ENCODE measurements at places on chromosomes 11 and 22. TPM values are rescaled to one million over a fixed set of nuclear protein-coding genes. Genes with fewer than 3 reads are reported as not detected.

GRCh38 chr11:125464666-125465065 is 31.4 kb downstream of the FEZ1 start:
- DNase-seq = no peak
- no peak overlapping the region for H3K4me3 ChIP-seq
- H3K27me3 ChIP-seq = peaks cover 12% of the 10 kb centered on the region
- H3K36me3 ChIP-seq = no peaks in the 10 kb centered on the region
- no peak overlapping the region for H3K27ac ChIP-seq
- no peaks in the 10 kb centered on the region for H3K4me1 ChIP-seq

DNA sequence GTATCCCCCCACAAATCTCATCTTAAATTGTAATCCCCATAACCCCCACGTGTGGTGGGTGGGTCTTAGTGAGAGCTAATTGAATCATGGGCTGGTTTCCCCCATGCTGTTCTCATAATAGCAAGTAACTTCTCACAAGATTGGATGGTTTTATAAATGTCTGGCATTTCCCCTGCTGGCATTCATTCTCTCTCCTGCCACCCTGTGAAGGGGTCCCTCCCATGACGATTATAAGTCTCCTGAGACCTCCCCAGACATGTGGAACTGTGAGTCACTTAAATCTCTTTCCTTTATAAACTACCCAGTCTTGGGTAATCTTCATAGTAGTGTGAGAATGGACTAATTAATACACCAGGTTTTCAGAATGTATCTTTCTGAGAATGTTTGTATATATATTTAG is 1159.4 kb downstream of the FAM181B start:
- no peak for DNase-seq
- no peaks in the 10 kb centered on the region for H3K36me3 ChIP-seq
- H3K4me1 ChIP-seq = no peaks in the 10 kb centered on the region
- H3K27me3 ChIP-seq = no peaks in the 10 kb centered on the region

The MMP8 gene
- total RNA-seq = not detected

GRCh38 chr11:67649634-67650510 is 658 bp downstream of the ACY3 start:
- no peak for DNase-seq
- peaks cover 48% of the 10 kb centered on the region for H3K4me1 ChIP-seq
- H3K36me3 ChIP-seq = no peaks in the 10 kb centered on the region
- peak overlapping the region; percentile 60 for H3K4me3 ChIP-seq

GRCh38 chr22:46813816-46814597 is 51.6 kb downstream of the TBC1D22A start:
- no peak overlapping the region for H3K4me3 ChIP-seq
- peaks cover 28% of the 10 kb centered on the region for H3K36me3 ChIP-seq
- no peaks in the 10 kb centered on the region for H3K27me3 ChIP-seq
- H3K4me1 ChIP-seq = no peaks in the 10 kb centered on the region

- peak; percentile 86 for DNase-seq
- H3K4me3 ChIP-seq = peak overlapping the region; percentile 41
- no peaks in the 10 kb centered on the region for H3K36me3 ChIP-seq
- H3K27me3 ChIP-seq = no peaks in the 10 kb centered on the region
- H3K4me1 ChIP-seq = peaks cover 58% of the 10 kb centered on the region
Observed at GRCh38 chr22:39170825-39171622, 18.5 kb upstream of the CBX7 start.

- no peaks in the 10 kb centered on the region for H3K4me1 ChIP-seq
- H3K36me3 ChIP-seq = no peaks in the 10 kb centered on the region
- H3K27me3 ChIP-seq = no peaks in the 10 kb centered on the region
- no peak overlapping the region for H3K4me3 ChIP-seq
- DNase-seq = peak; percentile 47
Observed at GRCh38 chr11:6757373-6757967, 14.3 kb downstream of the OR2AG2 start.

The PARVA gene
- 0.98 TPM for total RNA-seq

DNA sequence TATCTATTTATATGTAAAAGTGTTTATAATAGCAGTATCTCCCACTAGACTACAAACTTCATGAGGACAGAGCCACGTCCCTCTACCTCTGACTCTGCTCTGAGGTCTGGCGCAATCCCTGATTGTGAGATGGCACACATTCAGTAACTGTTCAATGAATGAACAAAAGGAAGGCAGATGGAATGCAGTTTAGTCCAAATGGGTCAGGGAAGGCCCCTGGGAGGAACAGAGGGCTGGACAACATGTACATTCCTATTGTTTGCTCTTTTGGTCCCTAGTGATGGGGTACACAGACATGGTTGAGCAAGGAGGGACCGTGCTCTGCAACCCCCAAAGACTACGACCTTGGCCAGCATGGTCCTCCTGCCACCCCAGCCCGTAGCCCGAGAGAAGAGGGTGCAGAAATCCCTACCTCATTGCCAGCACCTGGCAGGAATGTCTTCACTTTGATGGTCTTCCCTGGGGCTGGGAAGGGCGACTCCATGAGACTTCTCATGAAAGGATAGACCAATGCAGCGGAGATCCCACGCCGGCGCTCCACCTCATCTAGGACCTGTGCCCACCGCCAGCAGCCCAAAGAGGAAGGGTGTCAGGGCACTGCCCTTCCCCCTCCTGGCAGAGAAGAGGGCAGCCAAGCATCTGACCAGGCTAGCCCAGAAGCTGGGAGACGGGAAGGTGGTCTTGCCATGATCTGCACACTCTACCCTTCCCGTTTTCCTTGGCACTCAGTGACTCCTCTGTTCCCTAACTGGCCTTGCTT is 24.3 kb downstream of the RPL27A start:
- no peak for DNase-seq
- no peak overlapping the region for H3K4me3 ChIP-seq
- H3K27me3 ChIP-seq = no peaks in the 10 kb centered on the region
- H3K36me3 ChIP-seq = no peaks in the 10 kb centered on the region
- H3K27ac ChIP-seq = no peak overlapping the region

The GLB1L2 gene
- 0.63 TPM for total RNA-seq

The CAPN5 gene
- 6.9 TPM for total RNA-seq

- no peak overlapping the region for H3K4me3 ChIP-seq
- no peaks in the 10 kb centered on the region for H3K27me3 ChIP-seq
- no peak for DNase-seq
- no peaks in the 10 kb centered on the region for H3K36me3 ChIP-seq
- no peaks in the 10 kb centered on the region for H3K4me1 ChIP-seq
- H3K27ac ChIP-seq = no peak overlapping the region
Observed at GRCh38 chr11:78270971-78271370, 82.3 kb downstream of the USP35 start.

The SMIM35 gene
- 0.08 TPM for total RNA-seq

GRCh38 chr11:117443266-117444186 is 115.9 kb downstream of the CEP164 start:
- no peaks in the 10 kb centered on the region for H3K36me3 ChIP-seq
- no peak for DNase-seq
- no peaks in the 10 kb centered on the region for H3K27me3 ChIP-seq
- no peak overlapping the region for H3K4me3 ChIP-seq

DNA sequence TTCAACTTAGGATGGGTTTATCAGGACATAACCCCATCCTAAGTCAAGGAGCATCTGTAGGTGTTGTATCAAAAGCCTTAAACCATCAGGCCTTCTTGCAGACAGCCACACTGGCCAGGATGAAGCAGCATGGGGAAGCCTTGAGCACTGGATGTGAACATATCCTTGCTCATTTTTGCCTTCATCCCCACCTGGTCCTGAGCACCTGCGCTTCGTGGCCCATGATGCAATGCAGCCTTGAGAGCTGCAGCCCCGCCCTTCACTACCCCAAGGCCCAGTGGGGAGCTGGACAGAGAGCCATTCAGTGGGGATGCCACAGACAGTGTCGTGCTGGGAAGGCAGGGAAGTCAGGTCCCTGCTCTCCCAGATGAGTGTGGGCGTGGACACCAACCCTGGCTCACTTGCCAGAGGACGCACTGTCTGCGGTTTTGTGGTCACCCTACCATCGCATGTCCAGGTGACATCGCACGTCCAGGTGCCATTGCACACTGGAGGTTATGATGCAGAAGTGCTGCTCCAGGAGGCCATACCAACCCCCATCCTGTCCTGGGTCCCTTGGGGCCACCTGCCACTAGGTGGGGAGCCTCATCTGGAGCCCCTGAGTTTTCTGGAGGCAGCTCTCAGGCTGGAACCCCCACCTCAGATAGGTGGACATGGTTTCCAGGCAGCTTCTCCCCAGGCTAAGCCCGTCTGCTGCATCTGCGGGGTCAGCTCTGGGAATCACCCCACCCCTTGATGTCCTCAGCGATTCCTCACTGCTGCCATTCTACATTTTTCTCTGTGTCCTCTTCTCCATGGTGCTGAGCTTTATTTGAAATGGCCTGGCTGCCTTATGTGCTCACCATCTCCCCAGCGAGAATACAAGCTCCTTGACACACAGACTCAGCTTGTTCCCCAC is 14.4 kb downstream of the GNAZ start:
- H3K36me3 ChIP-seq = no peaks in the 10 kb centered on the region
- no peak overlapping the region for H3K27ac ChIP-seq
- H3K4me3 ChIP-seq = no peak overlapping the region
- H3K27me3 ChIP-seq = no peaks in the 10 kb centered on the region

DNA sequence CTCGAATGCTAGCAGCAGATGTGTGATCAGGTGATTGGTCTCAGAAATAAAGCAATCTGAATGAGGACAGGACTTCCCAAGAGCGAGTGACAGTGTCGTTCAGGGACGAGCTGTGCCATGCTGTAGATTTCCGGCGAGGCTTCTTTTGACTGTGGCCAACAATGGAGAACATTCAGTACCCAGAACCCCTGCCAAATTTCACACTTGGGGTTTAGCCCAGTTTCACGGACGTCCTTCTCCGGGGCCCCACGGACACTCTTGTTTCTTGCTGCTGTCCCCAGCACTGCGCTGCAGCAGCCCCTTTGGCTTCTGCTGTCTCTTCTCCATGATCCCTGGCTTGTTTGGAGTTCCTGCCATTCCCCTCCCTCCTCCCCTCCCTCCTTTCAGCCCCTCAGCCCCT is 115.1 kb upstream of the GRAMD1B start:
- H3K4me1 ChIP-seq = no peaks in the 10 kb centered on the region
- no peak overlapping the region for H3K4me3 ChIP-seq
- DNase-seq = no peak
- no peak overlapping the region for H3K27ac ChIP-seq
- no peaks in the 10 kb centered on the region for H3K36me3 ChIP-seq

GRCh38 chr11:60988658-60989057 is 17.2 kb downstream of the CD6 start:
- H3K27ac ChIP-seq = peak overlapping the region; percentile 95
- DNase-seq = no peak
- no peaks in the 10 kb centered on the region for H3K27me3 ChIP-seq
- H3K4me3 ChIP-seq = no peak overlapping the region
- peaks cover 93% of the 10 kb centered on the region for H3K4me1 ChIP-seq

The TSSK2 gene
- total RNA-seq = not detected

The GGTLC2 gene
- not detected for total RNA-seq

- H3K36me3 ChIP-seq = no peaks in the 10 kb centered on the region
- no peak overlapping the region for H3K27ac ChIP-seq
- peaks cover 13% of the 10 kb centered on the region for H3K4me1 ChIP-seq
- no peak for DNase-seq
- no peak overlapping the region for H3K4me3 ChIP-seq
- peaks cover 2% of the 10 kb centered on the region for H3K27me3 ChIP-seq
Observed at GRCh38 chr22:38799265-38800002, 5.5 kb upstream of the DNAL4 start.

The CCDC89 gene
- not detected for total RNA-seq

GRCh38 chr11:68762481-68762880 is 11.2 kb upstream of the TESMIN start:
- peaks cover 33% of the 10 kb centered on the region for H3K36me3 ChIP-seq
- H3K4me3 ChIP-seq = no peak overlapping the region
- H3K4me1 ChIP-seq = no peaks in the 10 kb centered on the region
- DNase-seq = no peak

- H3K36me3 ChIP-seq = no peaks in the 10 kb centered on the region
- DNase-seq = no peak
- no peaks in the 10 kb centered on the region for H3K27me3 ChIP-seq
- no peaks in the 10 kb centered on the region for H3K4me1 ChIP-seq
- no peak overlapping the region for H3K27ac ChIP-seq
Observed at GRCh38 chr11:69348414-69349235, 54.7 kb downstream of the MYEOV start.

DNA sequence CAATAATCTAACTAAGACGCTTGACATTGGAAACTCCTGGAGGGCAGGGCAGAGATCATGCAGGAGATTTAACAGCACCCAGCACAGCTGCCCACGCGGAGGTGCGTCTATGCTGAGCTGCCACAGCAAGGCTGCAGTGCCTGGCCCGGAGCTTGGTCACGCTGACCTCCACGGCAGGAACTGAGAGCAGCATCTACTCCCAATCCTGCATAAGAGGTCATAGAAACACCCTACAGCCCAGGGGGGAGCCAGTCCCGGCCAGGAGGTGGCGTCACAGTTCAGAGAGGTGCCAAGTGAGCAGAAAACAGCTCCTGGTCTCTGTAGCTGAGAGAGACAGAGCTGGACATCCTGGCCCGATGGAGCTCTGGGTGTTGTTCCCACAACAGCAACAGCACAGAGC is 121.1 kb upstream of the TMEM45B start:
- H3K27me3 ChIP-seq = no peaks in the 10 kb centered on the region
- no peak for DNase-seq
- no peaks in the 10 kb centered on the region for H3K36me3 ChIP-seq
- no peak overlapping the region for H3K4me3 ChIP-seq
- no peak overlapping the region for H3K27ac ChIP-seq
- H3K4me1 ChIP-seq = peaks cover 10% of the 10 kb centered on the region

DNA sequence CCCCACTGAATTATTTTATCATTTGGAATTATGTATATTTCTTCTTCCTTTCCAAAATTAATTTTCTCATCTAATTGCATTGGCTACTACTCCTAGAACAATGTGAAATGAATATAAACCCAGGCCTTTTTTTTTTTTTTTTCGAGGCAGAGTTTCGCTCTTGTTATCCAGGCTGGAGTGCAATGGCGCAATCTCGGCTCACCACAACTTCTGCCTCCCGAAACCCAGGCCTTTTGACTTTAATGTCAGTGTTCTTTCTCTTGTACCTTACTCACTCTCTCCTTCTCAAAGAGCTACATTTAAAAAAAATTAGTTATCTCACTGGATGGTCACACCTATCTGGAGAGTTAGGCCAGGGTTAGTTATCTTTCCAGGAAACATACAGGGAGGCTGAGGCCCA is 35.3 kb upstream of the LRRC32 start:
- no peak overlapping the region for H3K27ac ChIP-seq
- H3K36me3 ChIP-seq = no peaks in the 10 kb centered on the region
- no peaks in the 10 kb centered on the region for H3K4me1 ChIP-seq
- no peaks in the 10 kb centered on the region for H3K27me3 ChIP-seq

The SLC17A6 gene
- total RNA-seq = not detected

DNA sequence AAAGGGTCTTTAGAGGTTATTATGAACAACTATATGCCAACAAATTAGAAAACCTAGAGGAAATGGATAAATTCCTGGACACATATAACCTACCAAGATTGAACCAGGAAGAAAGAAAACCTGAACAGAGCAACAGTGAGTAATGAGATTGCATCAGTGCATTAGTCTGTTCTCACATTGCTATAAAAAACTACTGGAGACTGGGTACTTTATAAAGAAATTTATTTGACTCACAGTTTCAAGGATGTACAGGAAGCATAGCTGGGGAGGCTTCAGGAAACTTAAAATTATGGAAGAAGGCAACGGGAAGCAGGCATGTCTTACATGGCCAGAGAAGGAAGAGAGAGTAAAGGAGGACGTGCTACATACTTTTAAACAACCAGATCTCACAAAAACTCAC is 70.8 kb upstream of the GNAZ start:
- H3K27ac ChIP-seq = no peak overlapping the region
- H3K4me1 ChIP-seq = no peaks in the 10 kb centered on the region
- no peaks in the 10 kb centered on the region for H3K27me3 ChIP-seq
- no peak overlapping the region for H3K4me3 ChIP-seq
- no peaks in the 10 kb centered on the region for H3K36me3 ChIP-seq
- no peak for DNase-seq

The CHRM4 gene
- total RNA-seq = 3.2 TPM
